Mammary epithelial cell (primary cell): ENCODE measurements at places on chromosomes 3 and 15. TPM values are rescaled to one million over a fixed set of nuclear protein-coding genes. Genes with fewer than 3 reads are reported as not detected.

Gene CHL1
- not detected in 2 replicates for total RNA-seq

Gene TMEM42
- total RNA-seq: 11.8 TPM

Gene CSPG5
- 0.50 TPM for total RNA-seq

Gene PP2D1
- total RNA-seq: not detected in 2 replicates
